ENCODE measurements at places on chromosomes 7 and 10.

DNA sequence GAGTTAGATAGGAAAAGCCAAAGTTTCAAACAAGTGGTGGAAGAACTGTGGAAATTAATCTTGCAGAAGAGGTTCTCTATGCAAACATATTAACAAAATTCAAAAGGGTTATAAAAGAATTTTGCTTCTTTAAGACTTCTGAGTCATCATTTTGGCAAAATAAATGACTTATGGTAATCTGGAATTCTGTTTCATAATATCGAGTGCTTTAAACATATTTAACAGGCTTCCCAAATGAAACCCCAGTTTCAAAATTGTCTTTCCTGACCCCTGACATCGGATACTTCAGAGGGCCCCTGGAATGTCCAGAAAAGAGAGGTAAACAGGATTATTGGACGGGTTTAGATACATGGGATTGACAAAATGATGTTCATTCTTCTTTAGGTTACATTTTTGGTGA, 444.6 kb downstream of the HTR7 start:
- no peak for DNase-seq

DNA sequence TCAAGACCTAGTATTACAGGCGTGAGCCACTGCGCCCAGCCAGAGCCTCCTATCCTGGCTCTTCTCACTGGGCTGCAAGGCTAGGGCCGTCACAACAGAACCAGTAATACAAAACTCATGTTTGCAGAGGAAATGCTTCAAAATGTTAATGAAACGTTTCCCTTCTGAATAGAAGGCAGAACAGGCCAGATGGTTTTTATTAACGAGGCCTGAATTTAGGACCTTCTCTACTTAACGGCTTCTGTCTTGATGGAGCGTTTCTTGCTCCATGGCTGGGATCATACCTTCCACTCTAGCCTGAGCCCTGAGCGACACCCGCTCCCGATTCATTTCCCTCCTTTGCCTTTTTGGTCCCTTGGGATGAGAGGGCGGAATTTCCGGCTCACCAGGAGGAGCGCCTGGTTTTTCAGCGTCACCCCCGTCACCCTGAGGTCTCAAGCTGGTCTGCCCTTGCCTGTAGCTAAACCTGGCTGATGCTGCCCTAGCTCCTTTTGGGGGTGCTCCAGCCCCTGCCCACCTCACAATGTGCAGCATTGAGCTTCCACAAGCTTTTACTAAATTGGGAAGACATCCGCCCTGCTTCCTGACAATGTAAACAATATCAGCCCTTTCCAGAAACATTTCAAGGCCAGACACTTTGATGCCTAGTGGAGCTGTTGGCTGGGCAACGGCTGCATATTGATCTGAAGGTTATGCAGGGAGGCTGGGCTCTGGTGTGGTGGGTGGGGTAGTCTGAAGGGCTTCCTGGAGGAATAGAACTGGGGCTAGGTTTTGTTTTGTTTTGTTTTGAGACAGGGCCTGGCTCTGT, 5.2 kb downstream of the CLIP2 start:
- DNase-seq = no peak

DNA sequence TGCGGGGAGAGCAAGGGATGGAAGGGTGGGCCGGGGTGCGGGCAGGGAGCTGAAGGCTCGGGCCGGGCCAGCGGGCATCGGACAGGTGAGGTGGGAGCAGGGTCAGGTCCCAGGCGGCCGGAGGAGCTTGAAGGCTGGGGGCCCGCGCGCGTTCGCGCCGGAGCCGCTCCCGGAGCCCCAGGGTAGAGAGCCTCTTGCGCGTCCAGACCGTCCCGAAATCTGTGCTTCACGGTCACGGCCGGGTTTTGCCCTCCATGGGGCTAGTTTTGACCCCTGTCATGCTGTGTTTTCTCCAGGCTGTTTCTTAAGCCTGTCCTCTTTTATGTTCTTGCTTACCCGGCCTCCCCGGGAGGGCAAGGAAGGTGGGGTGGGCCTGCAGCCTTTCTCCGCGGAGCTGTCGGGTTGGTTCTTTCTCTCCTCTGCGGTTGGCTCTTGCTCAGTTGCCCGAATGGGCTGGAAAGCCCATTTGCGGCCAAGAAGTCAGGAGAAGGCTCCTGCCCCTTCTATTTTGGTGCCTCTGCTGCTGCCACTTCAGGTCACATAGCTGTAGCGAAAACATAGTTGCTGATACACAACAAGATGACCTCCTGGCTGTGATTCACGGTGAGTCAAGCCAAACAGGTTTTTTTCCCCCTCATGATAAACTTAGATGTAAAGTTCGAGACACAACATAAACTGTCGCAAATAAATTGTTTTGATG, 650 bp downstream of the UBE2D1 start:
- no peak for DNase-seq

GRCh38 chr10:34236931-34237330, 578.2 kb downstream of the PARD3 start:
- no peak for DNase-seq

Data from activated naive CD4-positive, alpha-beta T cell (primary cell).